ENCODE measurements at places on chromosomes 5 and 9. TPM values are rescaled to one million over a fixed set of nuclear protein-coding genes. Genes with fewer than 3 reads are reported as not detected.

Gene CCDC183
- total RNA-seq = 0.71 TPM

Gene ACOT12
- total RNA-seq = not detected

Gene WHRN
- total RNA-seq = 4.6 TPM

Gene LMX1B
- 1.4 TPM for total RNA-seq

DNA sequence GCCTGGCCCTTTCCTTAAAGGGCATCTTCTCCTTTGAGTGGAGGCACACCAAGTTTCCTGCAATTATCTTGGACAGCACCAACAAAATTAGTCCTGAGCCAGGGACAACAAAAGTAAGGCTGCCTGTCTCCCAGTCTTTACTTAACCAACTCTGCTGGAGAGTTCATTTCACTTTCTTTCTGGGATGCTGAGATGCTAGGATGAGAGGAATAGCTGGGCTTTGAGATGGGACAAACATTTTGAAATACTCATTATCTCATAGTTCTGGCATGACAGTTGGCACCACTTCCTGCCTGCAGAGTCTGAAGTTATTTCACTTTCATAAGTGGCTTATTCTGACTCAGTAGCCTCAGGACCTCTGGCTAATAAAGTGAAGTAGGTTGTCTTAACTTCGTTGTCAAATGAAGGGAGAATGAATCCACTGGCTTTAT is 157.0 kb downstream of the C9orf152 start:
- DNase-seq = peak; percentile 80
- no peaks in the 10 kb centered on the region for H3K36me3 ChIP-seq
- H3K4me3 ChIP-seq = no peak overlapping the region

DNA sequence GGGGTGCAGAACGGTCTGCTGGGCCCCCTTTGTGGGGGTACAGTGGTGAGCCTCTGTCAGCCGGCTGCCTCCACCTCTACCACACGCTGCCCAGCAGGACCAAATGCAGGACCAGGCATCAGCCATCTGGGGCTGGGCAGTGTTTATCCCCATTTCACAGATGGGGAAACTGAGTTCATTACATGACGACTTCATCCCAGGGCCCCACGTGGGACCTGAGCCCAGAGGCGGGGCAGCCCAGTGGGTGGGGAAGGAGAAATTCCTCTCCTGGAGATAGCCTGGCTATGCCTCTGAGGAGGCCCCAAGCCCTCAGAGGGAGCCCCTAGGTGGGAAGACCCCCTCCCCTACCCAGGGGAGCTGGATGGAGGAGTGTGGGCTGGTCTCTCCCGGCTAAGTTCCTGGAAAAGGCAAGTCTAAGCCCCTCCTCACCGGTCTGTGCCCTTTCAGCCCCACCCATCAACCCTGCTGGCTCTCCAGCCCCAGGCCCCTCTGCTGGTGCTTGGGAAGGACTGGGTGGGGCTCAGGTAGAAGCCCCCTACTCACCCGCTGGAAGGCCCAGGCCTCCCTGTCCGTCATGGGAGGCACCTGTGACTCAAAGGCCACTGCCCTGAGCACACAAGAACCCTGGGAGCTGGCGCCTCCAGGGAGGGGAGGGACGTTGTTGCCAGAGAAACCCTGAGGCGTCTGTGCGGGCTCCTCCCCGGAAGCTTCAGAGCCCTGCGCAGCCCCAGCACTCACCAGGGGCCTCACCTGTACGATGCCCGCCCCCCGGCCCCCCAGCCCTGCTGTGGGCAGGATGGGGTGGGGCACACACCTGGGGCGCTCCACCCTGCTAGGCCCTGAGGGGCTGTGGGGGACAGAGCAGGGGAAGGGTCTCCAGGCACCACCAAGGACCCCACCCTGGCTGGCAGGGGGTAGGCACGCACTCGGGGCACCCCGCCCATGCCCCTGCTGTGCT is 7.4 kb upstream of the CCDC187 start:
- H3K27me3 ChIP-seq = peaks cover 25% of the 10 kb centered on the region
- no peak overlapping the region for H3K27ac ChIP-seq
- no peaks in the 10 kb centered on the region for H3K36me3 ChIP-seq
- H3K4me3 ChIP-seq = no peak overlapping the region
- DNase-seq = no peak
- H3K4me1 ChIP-seq = no peaks in the 10 kb centered on the region

GRCh38 chr5:4855880-4856279 is 284.2 kb upstream of the ADAMTS16 start:
- no peaks in the 10 kb centered on the region for H3K4me1 ChIP-seq

DNA sequence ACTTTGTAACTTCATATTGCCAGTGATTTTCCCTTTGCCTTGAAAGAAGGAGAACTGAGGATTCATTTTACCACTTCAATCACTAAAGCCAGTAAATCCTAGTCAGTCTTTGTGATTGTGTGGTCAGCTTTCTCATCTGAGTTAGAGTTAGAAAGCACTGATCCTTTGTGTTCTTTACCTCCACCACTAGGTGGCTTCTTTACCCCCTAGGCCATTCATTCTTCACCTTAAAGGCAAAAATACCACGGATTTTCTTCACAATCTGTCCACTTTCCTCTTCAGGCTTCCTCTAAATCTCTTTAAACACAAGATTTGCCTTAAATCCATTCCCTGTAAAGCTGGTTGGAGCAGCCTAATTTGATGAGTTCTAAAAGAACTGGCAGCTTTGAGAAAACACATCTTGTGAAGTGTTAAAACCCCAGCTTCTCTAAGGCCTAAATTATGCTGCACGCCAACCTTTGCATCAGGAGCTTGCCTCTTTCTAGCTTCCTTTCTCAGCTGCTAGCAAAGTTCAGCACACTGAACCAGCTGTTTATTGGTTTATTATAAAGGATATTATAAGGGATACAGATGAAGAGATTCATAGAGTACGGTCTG is 20.4 kb downstream of the BDP1 start:
- no peaks in the 10 kb centered on the region for H3K27me3 ChIP-seq
- DNase-seq = no peak
- no peaks in the 10 kb centered on the region for H3K4me1 ChIP-seq
- no peak overlapping the region for H3K27ac ChIP-seq
- peaks cover 11% of the 10 kb centered on the region for H3K36me3 ChIP-seq

- DNase-seq = no peak
- no peak overlapping the region for H3K27ac ChIP-seq
- no peaks in the 10 kb centered on the region for H3K27me3 ChIP-seq
Measured at GRCh38 chr5:89885670-89886069, 523.9 kb downstream of the CETN3 start.

DNA sequence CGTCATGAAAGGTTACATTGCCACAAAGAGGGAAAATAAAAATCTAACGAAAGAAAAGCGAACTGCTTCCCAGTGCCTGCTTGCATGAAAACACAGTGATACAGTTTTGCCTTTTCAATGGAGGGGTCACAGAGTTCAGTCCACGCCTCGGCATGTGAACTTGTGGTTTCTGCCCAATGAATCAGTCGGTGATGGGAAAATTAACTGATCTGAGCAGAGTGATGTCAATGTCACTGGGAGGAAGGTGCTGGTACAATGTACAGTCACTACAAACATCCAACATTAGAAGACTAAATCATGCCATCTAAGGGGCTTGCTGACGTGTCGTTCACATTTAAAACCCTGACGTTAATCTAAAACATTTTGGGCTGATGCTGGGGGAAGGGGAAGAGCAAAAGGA is 151.8 kb upstream of the MSX2 start:
- peaks cover 8% of the 10 kb centered on the region for H3K4me1 ChIP-seq
- no peaks in the 10 kb centered on the region for H3K36me3 ChIP-seq
- H3K27ac ChIP-seq = no peak overlapping the region
- no peak for DNase-seq
- H3K4me3 ChIP-seq = no peak overlapping the region

DNA sequence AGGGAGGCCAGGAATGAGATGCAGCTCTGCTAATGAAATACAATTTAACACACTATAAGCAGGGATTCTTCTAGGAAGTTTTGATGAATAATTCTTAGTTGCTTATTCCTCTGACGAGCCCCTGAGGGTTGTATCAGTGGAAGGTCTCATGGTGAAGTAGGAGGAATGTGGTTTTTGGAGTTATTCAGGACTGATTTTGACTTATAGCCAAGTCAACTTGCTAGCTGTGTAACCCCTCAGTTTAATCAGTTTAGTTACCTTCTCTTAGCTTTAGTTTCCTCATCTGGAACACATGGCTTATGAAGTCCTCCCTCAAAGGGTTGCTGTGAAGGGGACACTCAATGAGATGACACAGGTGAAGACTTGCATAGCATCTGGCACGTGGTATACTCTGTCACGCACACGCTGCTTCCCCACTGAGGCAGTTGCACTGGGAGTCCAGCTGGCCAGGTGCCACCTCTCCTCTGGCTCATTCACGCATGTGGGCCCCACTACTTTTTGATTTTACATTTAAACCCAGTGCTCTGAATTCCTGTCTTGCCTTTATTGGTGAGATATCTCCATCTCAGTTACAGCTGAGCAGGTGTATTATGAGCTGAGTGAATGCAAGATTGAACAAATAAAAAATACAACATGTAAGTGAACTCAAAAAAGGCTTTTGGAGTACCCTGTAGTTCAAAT is 415.0 kb downstream of the ARHGEF28 start:
- H3K27me3 ChIP-seq = no peaks in the 10 kb centered on the region
- DNase-seq = no peak
- no peak overlapping the region for H3K4me3 ChIP-seq
- peaks cover 11% of the 10 kb centered on the region for H3K4me1 ChIP-seq
- H3K36me3 ChIP-seq = no peaks in the 10 kb centered on the region
- H3K27ac ChIP-seq = no peak overlapping the region

- H3K4me1 ChIP-seq = peaks cover 3% of the 10 kb centered on the region
- no peak for DNase-seq
- no peak overlapping the region for H3K27ac ChIP-seq
Measured at GRCh38 chr9:102867488-102867887, 127.6 kb upstream of the CYLC2 start.

DNA sequence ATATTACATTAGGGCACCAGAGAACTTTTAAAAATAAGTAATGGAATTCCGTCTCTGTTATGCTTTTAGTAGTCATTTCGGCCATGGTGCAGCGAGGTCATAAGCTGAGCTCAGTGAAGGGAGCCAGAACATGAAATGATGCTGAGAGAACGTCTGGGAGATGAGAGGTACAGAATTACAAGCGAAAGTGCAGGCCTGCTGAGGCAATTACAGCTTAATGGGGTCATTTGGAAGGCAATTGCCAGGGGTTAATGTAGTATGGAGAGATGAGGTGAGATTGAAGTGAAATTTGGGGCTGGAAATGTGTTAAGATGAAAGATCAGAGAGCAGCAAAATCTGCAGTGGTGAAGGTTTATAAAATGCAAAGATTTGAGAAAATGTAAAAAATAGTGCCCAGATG is 96.5 kb downstream of the PBX3 start:
- H3K27ac ChIP-seq = no peak overlapping the region
- H3K4me3 ChIP-seq = peak overlapping the region; percentile 12
- peak; percentile 65 for DNase-seq
- H3K36me3 ChIP-seq = no peaks in the 10 kb centered on the region
